ENCODE measurements at places on chromosomes 1 and 21.

- DNase-seq = no peak
Measured at GRCh38 chr21:46124083-46124925, 26.4 kb downstream of the COL6A2 start.

DNA sequence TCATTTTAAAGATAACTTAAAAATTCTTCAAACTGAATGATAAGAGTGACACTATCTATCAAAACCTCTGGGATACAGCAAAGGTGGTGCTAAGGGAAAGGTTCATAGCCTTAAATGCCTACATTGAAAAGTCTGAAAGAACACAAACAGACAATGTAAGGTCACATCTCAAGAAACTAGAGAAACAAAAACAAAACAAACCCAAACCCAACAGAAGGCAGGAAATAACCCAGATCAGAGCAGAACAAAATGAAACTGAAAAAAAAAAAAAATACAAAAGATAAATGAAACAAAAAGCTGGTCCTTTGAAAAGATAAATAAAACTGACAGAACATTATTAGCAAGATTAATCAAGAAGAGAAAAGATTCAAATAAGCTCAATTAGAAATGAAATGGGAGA is 6.8 kb downstream of the ODF2L start:
- DNase-seq = no peak

DNA sequence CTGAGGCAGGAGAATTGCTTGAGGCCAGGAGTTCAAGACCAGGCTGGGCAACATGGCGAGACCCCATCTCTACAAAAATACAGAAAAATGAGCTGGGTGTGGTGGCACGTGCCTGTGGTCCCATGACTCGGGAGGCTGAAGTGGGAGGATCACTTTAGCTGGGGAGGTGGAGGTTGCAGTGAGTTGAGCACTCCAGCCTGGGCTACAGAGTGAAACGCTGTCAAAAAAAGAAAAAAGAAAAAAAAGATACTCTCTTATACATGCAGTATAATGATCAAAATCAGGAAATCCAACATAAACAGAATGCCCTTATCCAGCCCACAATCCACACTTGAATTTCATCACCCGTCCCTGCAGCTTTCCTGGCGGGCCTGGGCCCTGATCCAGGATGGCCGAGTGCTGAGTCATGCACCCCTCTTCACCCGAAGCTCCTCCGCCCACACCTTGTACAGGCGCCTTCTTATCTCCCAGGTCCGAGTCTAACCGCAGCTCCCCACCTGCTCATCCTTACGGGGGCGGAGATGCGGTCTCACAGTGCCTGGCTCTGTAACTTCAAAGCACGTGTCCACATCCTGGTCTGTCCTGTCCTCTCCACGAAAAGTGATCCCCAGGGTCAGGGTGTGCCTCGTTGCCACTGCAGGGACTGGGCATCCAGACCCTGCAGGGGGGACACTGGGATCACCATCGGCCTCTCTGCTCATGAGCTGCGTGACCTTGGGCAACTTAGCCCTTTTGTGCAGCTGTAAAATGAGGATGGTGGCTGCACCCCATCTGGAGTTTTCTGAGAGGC is 120.2 kb upstream of the SLC45A1 start:
- DNase-seq = no peak

GRCh38 chr1:47378147-47378546 is 37.9 kb upstream of the FOXE3 start:
- DNase-seq = no peak

- no peak for DNase-seq
Measured at GRCh38 chr1:59015708-59016107, 231.9 kb upstream of the JUN start.

DNA sequence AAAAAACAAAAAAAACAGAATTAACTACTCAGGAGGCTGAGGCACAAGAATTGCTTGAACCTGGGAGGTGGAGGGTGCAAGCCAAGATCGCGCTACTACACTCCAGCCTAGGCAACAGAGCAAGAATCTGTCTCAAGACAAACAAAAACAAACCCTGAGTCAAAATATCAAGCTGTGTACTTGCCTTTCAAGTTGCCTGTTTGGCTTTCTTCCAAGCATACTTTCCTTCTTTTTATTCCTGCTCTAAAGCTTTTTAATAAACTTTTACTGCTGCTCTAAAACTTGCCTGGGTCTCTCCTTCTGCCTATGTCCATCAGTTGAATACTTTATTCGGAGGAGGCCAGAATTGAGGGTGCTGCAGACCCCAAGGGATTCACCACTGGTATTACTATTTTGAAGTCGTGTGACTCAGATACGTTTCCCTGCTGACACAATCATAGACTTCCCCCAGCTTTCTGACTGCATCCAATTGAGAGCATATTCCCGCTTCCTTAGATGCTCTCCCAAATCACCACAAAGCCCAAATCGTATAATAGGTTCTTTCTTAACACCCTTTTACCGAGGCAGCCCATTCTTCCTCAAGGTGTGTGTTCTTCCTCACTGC is 3.5 kb upstream of the ACBD6 start:
- no peak for DNase-seq

DNA sequence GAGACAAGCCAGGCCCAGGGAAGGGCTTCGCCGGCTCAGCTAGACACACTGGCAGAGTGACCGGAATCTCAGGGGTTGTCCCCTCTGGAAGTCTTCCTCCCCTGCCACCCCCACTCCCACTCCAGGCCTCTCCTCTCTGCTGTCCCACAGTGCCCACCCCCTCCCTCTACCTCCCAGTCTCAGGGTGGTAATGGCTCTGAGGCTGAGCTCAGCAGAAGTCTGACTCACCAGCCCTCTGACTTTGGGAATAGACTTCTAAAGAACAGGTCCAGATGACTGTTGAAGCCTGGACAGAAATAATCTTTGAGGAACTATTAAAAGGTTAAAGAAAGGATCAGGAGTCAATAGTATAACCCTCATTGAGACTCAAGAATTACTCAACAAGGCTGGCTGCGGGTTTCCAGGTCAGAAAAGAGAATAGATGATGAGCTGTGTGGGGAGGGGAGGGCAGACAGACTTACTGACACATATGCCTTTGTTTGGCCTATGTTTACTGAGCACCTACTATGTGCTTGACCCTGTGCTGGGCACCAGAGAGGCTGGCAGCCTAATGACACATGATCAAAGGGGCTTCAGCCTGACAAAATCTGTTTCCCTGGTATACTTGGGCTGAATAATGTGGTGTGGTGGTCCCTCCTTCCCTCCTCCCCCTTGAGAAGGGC is 8.2 kb downstream of the HCRTR1 start:
- DNase-seq = no peak

- no peak for DNase-seq
Measured at GRCh38 chr1:48581270-48581669, 109.3 kb upstream of the SPATA6 start.

- DNase-seq = no peak
Measured at GRCh38 chr1:5108740-5109139, 454.3 kb downstream of the AJAP1 start.

GRCh38 chr1:207398986-207399385 is 55.1 kb upstream of the CR2 start:
- DNase-seq = no peak

DNA sequence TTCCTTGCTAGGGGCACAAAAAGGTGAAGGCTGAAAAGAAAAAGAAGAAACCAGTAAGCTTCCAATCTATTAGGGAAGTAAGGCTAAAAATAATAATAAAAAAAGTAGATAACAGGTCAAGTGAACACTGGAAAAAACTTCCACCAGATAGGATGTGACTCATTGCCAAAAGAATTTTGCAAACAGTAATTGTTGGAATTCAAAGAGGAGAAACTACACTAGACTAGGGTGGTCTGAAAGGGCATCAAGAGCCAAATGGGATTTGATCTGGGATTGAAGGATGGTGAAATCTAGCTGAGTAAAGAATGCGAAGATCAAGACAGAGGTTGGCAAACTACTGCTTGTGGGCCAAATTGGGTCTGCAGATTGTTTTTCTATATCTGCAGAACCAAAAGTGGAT is 6.0 kb upstream of the ST6GALNAC3 start:
- DNase-seq = no peak

GRCh38 chr21:34344584-34344983 is 19.2 kb upstream of the KCNE2 start:
- no peak for DNase-seq

GRCh38 chr1:25080294-25081209 is 150.5 kb upstream of the RUNX3 start:
- no peak for DNase-seq

- DNase-seq = no peak
Measured at GRCh38 chr1:201006450-201006849, 17.1 kb downstream of the KIF21B start.

DNA sequence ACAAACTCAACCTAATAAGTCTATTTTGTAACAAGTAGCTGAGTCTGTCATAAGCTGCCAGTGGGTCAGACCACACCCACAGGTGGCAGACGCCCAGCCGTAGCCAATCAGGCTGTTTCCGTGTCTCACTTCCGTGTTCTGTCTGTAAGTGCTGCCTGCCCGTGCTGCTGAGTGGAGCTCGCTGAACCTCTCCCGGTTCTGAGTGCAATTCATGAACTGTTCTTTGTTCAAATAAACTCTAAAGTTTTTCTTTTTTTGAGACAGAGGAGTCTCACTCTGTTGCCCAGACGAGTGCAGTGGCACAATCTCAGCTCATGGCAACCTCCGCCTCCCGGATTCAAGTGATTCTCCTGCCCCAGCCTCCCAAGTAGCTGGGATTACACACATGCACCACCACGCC is 25.1 kb downstream of the POFUT2 start:
- DNase-seq = no peak

DNA sequence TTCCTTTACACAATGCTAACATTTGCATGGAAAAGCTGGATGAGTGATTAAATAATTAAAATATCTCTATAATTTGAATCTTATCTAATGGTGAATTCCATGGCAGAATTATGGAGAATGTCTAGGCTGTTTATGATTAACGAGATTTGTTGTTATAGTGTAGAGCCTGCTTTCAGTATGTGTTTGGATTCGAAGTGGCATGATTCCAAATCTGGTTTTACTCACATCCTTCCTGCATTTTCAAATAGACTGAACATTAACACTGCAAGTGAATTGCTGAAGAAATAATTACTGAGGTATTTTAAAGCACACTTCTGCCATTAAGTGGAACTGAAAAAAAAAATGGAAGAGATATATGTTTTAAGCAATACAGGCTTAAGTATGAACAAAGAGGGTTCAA is 5.1 kb upstream of the NEK7 start:
- no peak for DNase-seq

Data from T-helper 9 cell (primary cell).